ENCODE measurements at places on chromosomes 16 and 17.

GRCh38 chr16:51154271-51155171, 3.5 kb upstream of the SALL1 start:
- no peak for DNase-seq

DNA sequence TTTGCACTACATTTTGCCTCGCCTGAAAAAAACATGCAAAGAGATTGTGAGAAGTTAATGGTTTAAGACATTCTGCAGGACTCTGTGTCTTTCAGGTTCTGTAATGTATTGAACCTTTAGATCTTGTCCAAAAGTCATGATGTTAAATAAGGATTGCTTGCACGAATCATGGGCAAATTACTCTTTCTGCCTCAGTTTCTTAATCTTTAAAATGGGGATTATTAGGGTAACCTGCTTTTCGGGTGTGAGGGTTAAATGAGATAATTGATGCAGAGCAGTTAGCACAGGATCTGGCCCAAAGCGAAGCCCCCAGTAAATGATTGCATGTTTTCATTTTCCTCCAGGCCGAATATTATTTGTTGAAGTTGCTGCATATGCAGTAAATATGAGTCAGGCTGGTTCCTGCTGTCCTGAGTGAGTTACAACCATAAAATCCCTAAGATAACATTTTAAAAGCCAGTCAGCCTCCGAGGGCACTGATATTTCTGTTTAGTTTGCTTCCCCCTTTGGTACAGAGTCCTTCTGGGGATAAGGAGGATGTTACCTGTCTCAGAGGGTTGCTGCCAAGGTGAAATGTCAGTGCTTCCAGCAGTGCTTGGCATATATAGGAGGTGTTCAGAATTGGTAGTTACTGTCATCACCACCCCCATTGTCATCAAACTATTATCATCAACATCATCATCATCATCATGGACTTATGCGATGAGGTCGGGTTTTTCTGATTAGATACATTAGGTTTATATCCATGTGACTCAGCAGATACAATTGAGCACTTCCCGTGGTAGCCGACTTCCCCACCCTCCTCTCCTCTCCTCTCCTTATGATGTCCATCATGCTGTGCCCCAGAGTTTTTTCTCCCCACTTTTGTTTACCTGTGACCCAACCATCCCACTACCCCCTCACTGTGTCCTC, 20.6 kb upstream of the ARHGAP17 start:
- DNase-seq = no peak

DNA sequence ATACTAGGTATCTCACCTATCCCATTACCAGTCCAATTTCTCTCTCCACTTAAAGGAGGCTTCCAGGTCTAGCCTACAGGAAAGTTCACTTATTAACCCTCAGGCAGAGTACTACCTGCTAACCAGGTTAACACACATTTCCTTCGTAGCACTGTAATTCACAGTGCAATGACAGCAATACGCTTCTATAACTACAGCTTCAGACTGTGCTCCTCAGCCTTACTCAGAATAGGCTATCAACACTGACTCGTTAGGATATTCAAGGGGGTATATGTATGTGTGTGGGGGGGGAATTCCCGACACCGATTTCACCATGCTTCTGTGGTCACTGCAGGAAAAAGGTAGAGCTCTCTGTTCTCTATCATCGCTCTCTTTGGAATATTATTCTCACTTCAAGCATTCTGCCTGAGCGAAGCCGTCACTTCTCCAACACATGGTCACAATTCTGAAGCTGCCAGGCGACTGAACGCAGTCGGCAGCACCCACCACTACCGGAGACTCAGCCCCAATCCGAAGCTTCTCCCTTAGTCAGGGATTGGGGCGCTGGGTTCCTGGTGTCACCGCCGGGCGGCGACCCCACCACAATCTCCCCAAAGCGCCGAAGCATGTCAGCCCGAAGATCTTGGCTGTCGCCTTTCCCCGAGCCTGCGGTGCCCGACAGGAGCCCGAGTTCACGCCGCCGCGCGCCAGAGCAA, 618 bp downstream of the GGA3 start:
- DNase-seq = no peak

DNA sequence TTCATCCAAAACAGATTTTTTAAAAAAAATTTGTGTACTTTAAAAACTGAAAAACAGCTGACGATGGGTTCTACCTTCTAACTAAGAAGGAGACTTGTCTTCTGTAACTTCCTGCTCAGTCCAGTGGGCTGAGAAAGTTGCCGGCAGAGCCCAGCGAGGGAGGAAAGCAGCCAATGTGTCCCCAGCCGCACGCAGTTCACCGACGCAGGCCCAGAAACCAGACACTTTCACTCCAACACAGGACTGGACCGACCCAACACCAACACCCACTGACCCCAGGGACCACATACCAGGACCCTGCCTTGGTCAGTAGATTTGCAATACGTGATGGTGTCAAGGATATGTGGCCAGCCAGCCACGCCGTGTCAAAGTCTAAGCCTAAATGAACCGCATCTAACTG, 25.6 kb downstream of the TRAP1 start:
- no peak for DNase-seq

GRCh38 chr16:86069736-86070298, 170.9 kb downstream of the IRF8 start:
- DNase-seq = no peak

DNA sequence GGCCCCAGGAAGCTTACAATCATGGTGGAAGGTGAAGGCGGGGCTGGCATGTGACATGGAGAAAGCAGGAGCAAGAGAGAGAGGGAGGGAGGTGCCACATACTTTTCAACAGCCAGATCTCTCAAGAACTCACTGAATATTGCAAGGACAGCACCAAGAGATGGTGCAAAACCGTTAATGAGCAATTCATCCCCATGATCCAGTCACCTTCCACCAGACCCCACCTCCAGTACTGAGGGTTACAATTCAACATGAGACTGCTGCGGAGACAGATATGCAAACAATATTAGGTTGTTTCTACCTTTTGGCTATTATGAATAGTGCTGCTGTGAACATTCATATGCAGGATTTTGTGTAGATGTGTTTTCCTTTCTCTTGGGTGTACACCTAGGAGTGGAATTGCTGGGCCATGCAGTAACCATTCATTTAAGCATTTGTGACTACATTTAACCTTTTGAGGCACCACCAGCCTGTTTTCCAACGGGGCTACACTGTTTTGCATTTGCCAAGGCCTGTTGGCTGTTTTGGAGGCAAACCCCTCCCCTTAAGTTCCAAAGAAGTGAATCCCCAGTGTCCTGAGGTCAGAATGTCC, 28.8 kb downstream of the PLCG2 start:
- no peak for DNase-seq

DNA sequence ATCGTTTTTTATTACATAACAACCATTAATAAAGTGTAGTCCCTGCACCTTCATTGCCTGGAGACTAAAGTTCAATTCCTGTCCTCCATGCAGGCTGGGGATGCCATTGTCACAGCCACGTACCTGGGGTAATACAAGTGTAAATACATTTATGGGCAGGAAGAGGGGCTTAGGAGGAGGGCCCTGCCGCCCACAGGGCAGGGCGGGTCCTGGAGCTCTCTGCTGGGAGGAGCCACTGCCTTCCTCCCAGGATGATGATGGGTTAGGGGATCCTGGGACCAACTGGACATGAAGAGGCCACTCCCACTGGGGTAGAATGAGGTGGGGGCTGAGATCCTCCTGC, 44.1 kb upstream of the SLC38A10 start:
- no peak for DNase-seq

- no peak for DNase-seq
Measured at GRCh38 chr17:63960430-63960829, 12.3 kb downstream of the SCN4A start.

DNA sequence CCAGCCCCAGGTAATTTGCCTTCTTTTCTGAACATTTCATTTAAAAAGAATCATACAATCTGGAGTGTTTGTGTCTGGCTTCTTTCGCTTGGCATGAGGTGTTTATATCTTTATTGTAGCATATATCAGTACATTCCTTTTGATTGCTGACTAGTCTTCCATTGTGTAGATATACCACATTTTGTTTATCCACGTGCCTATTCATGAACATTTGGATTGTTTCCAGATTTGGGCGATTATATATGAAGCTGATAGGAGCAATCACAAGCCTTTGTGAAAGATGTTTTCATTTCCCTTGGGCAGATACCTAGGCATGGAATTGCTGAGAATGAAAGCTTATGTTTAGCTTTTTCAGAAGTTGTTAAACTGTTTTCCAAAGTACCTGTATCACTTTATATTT, 120.3 kb downstream of the AATF start:
- no peak for DNase-seq

DNA sequence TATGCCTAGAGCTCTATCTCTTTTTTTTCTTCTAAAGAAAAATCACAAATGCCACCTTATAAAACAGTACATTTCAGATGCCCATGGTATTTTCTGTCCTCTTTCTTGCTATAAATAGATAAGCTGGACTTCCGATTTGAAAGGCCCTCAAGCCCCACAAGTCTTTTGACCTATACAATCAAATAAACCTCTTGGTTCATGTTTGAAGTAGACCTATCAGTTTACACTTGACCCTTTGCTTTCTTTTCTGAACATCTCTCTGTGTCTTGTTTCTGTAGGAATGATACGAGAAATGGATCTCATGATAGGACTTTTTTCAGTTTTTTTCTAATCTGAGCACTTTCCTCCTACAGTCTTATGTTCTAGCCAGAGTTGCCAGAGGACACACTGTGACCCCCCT, 327.2 kb downstream of the SOX9 start:
- no peak for DNase-seq

DNA sequence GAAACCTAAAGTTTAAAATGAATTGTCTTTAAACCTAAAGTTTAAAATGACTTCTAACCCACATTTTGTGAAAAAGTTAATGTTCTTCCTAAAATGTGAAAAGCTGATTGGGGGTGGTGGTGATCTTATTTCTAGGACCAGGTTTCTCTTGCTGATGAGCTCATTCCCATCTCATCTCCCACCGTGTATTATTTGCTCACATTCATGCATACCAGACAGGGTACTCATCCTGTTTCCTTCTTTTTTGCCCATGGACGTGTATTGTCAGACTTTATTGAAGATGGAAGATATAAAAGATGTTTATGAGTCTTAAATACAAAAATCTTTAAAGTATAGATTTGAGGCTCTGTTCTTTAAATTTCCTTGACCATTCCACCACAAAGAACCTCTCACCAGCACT, 70.1 kb upstream of the MPHOSPH6 start:
- no peak for DNase-seq

DNA sequence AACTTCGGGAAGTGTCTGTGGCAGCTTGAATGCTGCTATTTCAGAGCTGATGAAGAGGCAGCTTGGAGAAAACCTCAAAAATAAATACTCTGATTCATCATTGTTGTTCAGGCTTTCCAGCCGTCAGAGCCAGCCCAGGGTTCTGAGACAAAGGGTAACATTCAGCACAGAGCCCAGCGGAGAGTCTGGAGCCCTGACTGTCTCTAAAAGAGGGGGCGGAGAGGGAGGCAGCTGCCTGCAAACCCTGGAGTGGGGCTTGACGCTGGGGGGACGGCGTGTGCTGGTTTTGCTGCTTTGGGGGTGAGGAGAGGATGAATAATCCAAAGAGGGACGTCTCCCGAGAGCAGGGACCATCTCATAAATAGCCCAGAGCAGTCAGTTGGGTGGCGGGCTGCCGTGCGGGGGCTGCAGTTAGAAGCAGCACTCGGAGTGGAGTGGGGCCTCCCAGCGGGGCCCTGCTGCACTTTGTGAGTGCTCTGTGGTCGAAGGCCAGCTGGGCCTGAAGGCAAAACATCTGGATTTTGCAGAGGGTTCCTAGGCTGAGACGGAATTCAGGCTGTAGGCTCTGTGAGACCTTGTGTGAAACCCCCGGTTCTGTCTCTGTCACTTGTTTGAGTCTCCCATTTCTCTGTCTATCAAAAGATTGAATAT, 237.8 kb downstream of the PRKCA start:
- DNase-seq = no peak

DNA sequence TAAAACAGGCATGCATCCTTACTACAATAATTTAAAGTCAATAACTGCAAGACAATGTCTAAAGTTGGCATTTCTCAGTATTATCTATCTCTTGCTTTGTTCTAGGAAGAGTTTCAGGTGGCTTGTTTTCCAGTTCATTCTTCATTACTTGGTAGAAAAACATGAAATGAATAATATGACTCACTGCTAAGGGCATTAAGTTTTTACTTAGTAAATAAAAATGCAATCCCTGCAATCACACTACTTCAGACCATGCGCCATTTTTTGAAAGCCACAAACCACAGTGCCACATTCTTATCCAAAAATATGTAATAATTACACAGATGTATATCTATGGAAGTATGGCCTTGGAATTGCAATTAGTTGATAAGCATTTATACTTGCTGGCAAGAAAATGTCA, 55.4 kb downstream of the CREBBP start:
- DNase-seq = no peak

DNA sequence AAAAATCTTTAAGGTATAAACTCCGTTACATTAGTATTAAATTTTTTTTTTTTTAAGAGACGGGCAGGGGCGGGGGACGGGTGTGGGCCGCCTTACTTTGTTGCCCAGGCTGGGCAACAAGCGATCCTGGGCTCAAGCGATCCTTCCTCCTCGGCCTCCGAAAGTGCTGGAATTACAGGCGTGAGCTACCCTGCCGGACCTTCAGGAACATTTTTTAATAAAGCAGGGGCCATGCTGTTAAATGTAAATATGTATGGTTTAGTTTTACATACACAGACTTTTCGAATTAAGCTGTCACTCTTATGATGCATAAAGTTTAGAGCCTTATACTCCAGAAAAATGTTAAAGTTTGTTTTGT, 2.4 kb downstream of the PPM1D start:
- DNase-seq = no peak

DNA sequence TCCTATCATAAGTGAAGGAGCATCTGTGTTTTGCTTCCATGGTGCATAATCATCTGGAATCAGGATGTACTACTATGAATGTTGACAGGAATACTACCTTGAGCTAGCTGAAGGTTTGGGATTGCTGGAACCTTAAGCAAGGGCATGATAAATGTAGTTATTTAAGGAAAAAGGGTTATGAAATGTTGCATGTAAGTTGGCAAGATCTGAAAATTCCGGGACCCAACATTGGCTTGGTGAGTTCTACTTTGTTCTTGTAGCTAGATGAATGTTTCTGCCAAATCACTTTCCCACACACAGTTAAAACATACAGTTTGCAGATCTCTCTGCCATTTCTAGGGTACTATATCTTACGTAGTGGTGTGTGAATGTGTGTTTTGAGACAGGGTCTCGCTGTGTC, 13.6 kb downstream of the RHOT1 start:
- DNase-seq = no peak

GRCh38 chr17:73194514-73195222, 1.8 kb downstream of the COG1 start:
- no peak for DNase-seq

DNA sequence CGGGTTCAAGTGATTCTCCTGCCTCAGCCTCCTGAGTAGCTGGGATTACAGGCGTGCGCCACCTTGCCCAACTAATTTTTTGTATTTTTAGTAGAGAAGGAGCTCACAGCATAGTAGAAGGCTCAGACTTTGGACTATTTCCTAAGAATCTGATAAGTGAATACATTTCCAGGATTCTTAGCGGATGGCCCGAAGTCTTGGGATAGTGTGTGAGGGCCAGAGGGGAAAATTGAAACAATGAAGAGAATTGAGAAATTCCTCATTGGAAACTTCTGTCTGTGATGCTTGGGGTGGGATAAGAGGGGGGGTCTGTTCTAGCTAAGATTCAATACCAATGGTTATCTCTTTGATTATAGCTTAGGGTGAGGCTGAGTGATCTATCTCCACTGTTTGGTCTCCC, 183.3 kb downstream of the MSI2 start:
- DNase-seq = no peak
